ENCODE measurements at places on chromosomes 3 and 15. TPM values are rescaled to one million over a fixed set of nuclear protein-coding genes. Genes with fewer than 3 reads are reported as not detected.

DNA sequence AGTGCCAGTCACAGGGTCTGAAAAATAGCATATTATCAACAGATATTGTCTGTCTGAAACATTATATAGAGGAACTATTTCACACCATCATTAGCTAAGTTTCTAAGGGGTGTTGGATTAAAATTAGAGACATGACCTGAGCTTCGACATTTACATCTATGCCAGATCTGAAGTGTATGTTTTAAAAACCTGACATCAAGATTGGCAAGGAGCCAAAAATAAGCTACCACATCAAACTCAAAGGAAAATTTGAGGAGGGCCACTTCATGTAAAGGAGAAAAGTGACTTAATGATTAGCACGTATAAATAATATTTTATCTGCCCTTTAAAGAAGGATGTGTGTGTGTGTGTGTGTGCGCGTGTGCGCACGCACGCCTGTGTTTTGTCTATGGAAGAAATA is 752.0 kb upstream of the GRM7 start:
- H3K36me3 ChIP-seq = no peaks in the 10 kb centered on the region
- no peak overlapping the region for H3K4me3 ChIP-seq
- H3K4me1 ChIP-seq = no peaks in the 10 kb centered on the region
- no peaks in the 10 kb centered on the region for H3K27me3 ChIP-seq
- H3K27ac ChIP-seq = no peak overlapping the region

Gene RCCD1
- 35.4 TPM for total RNA-seq

DNA sequence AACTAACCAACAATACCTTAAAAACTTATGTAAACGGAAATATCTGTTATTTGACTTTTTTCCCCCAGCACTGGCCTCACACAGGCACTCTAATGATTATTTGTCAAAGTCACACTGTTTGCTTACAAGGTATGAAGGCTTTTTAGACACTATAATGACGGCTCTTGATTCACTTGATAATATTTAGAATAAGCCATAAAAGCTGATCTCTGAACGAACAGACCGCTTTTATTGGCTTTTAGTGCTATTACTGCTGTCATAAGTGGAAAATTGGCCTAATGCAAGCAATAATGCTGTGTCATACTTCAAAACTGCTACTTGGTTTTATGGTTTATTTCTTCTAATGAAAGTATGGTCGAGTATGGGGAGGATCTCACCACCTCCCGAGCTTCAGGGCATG is 35.1 kb downstream of the MDFIC2 start:
- DNase-seq = no peak
- no peak overlapping the region for H3K27ac ChIP-seq
- H3K4me1 ChIP-seq = no peaks in the 10 kb centered on the region
- no peak overlapping the region for H3K4me3 ChIP-seq
- no peaks in the 10 kb centered on the region for H3K36me3 ChIP-seq

Gene CDC25A
- 33.1 TPM for total RNA-seq

Gene SOX14
- total RNA-seq = not detected

DNA sequence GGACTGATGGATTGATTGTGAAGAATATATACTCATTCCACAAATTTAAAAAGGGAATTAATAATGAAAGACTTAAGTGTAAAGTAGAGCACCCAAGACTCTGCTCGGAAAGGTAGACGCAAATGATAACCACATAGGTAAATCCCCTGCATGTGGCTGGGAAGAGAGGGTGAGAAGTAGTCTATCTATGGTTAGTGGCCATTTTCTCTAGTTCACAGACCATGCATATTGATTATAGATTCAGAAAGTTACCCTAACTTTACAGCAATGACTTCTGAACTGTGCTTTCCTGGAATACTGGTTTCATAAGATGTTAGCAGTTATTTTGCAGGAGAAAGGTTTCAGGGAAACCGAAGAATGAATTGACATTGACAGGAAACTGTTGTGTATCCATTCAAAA is 51.7 kb downstream of the CASR start:
- no peak for DNase-seq
- H3K27me3 ChIP-seq = peaks cover 26% of the 10 kb centered on the region
- no peaks in the 10 kb centered on the region for H3K36me3 ChIP-seq

Data from activated CD8-positive, alpha-beta memory T cell treated with anti-CD3 and anti-CD28 coated beads, Interleukin-2, amount 10 ng/mL, durations not matched to agents 7 days and 5 days (primary cell).